Activated CD4-positive, alpha-beta T cell treated with anti-CD3 and anti-CD28 coated beads, Interleukin-2, amount 10 ng/mL, durations not matched to agents 7 days and 5 days (primary cell): ENCODE measurements at places on chromosomes 12 and 14. TPM values are rescaled to one million over a fixed set of nuclear protein-coding genes. Genes with fewer than 3 reads are reported as not detected.

GRCh38 chr12:116887244-116887643 lies 6.0 kb upstream of the HRK start:
- H3K36me3 ChIP-seq: no peaks in the 10 kb centered on the region
- no peak for DNase-seq
- H3K27ac ChIP-seq: no peak overlapping the region
- peaks cover 5% of the 10 kb centered on the region for H3K4me1 ChIP-seq
- no peak overlapping the region for H3K4me3 ChIP-seq
- peaks cover 45% of the 10 kb centered on the region for H3K27me3 ChIP-seq

MMP17 gene
- not detected for total RNA-seq

GRCh38 chr12:85057370-85057963 lies 21.3 kb downstream of the LRRIQ1 start:
- no peak overlapping the region for H3K27ac ChIP-seq
- no peaks in the 10 kb centered on the region for H3K4me1 ChIP-seq
- H3K36me3 ChIP-seq: no peaks in the 10 kb centered on the region
- peak; percentile 42 for DNase-seq

CLEC12A gene
- 0.52 TPM for total RNA-seq

DNA sequence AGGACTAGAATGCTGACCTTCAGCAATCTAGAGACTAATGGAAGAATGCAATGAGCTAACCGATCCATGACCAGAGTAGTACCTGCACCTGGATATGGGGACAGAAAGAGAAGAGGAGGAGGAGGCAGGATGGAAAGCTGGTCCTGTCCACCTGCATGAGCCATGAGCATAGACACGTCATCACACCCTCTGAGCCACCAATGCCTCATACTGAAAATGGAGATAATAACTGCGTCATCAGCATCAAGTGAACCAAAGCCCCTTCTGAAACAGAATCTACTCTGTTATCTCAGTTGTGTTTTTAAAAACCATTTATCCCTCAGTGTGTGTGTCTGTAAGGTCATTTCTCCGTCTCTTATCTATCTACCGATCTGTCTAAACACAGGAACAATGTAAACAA lies 327.0 kb downstream of the BCL11B start:
- H3K27me3 ChIP-seq: no peaks in the 10 kb centered on the region
- DNase-seq: no peak
- H3K36me3 ChIP-seq: no peaks in the 10 kb centered on the region
- H3K27ac ChIP-seq: no peak overlapping the region
- peaks cover 19% of the 10 kb centered on the region for H3K4me1 ChIP-seq
- H3K4me3 ChIP-seq: no peak overlapping the region

DNA sequence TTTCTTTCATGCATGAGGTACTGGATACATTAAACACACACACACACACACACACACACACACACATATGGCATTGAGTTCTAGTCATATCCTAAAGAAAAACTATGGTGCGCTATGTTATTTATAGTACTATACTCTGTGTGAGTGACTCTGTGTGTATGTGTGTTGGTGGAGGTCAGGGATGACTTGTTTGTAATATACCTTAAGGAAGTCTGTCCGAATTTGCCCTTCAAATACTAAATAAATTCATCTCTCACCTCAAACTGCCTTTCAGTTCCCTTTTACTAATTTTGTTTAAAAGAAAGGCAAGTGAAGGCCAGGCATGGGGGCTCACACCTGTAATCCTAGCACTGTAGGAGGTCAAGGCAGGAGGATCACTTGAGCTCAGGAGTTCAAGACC lies 2.1 kb upstream of the AKAP5 start:
- no peak for DNase-seq
- no peak overlapping the region for H3K27ac ChIP-seq
- no peak overlapping the region for H3K4me3 ChIP-seq
- no peaks in the 10 kb centered on the region for H3K27me3 ChIP-seq

DNA sequence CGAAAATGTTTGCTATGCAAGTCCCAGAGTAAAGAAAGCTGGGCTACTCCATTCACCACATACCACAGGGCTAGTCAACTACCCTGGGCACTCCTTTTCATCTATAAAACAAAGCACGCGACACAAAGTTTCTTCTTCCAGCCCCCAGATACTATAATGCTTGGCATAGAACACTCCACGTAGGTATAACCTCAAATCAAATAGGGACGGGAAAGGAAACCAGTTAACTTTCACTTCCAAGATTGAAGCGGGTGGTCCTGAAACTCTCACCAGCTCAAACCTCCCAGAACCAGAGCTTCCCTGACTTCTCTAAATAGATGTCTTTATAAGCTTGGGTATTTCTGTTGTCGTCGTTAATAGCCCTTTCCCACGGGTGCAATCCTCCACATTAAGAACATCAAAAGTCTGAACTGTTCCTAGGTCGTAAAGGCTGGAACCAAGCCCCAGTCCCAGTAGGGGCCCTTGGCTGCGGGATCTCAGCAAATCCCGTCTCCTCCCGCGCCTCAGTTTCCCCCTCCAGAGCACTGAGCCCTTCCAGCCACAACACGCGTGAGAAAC lies 647 bp downstream of the LGMN start:
- H3K27me3 ChIP-seq: peaks cover 47% of the 10 kb centered on the region
- peak overlapping the region; percentile 72 for H3K4me3 ChIP-seq
- no peak for DNase-seq

P2RX2 gene
- not detected for total RNA-seq
